Activated T-cell treated with anti-CD3 and anti-CD28 coated beads for 24 hours (primary cell): ENCODE measurements at places on chromosomes 7 and 10.

DNA sequence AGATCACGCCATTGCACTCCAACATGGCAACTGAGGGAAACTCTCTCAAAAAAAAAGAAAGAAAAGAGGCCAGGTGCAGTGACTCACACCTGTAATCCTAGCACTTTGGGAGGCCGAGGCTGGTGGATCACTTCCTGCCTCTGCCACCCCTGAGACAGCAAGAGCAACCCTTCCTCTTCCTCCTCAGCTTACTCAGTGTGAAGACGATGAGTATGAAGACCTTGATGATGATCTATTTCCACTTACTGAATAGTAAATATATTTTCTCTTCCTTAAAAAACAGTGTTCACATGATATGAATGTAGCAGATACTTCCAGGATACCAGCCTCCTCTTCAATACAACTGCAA lies 2.1 kb upstream of the ZKSCAN1 start:
- no peak for DNase-seq

DNA sequence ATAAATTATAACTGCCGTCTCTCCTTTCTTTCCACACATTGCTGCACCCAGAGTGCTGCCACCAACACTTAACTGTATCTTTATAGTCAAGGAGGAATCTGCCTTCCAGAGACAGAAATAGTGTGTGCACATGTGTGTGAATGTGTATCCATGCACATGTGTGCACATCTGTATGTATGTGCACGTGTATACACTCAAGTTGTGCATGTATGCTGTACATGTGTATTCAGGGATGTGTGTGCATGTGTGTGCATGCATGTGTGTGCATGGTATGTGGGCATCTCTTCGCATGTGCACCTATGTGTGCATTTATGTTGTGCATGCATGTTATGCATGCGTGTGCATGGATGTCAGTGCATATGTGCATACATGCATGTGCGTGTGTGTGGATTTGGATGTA lies 253.3 kb downstream of the KLF6 start:
- no peak for DNase-seq

DNA sequence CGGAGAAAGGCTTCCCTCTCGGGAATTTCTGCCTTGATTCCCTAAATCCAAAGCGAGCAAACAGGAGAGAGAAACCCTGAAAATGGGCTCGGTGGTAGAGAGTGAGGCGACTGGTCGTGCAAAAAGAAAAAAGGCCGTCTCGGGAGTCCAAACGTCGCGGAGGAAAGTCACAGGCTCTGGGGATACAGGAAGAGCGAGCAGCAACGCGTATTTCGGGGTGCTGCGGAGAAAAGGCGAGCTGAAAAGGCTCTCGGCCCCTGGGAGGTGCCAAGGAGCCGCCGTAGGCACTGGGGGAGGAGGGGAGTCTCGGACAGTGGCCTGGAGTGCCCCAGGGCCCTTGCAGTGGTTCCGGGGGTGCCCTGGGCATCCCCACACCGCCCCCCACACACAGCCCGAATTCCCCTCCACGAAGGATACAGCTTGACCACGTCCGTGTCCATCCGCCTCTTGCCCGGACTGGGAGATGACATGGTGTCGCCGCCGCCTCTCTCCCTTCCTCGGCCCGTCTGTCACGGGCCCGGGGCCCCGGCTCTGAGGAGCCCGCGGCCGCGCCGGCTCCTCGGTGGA lies 591 bp downstream of the UBE2H start:
- no peak for DNase-seq

DNA sequence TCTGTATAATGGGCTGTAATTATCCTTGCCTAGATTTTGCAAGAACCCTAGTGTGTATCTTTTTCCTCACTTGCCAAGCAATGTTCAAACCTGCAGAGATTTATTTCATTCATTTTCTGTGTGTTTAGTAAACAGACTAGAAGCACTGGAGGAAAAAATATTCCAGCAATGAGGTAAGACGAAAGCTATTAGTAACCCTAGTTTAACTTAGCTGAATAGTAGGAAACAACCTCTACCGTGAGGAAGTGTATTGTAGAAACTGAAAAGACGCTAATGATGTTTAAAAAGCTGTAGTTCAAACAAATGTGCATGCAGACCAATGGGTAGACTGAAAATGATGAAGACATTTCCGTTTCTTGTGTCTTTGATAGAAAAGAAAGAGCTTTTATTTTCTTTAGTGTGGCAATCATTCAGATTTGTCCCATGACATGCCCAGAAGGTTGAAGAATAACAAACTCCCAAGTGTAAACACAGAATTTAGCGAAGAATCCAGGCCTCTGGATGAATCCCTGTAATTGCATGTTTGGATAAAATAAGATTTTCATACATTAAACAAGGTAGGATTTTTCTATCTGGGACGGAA lies 20.7 kb downstream of the CAV1 start:
- no peak for DNase-seq

DNA sequence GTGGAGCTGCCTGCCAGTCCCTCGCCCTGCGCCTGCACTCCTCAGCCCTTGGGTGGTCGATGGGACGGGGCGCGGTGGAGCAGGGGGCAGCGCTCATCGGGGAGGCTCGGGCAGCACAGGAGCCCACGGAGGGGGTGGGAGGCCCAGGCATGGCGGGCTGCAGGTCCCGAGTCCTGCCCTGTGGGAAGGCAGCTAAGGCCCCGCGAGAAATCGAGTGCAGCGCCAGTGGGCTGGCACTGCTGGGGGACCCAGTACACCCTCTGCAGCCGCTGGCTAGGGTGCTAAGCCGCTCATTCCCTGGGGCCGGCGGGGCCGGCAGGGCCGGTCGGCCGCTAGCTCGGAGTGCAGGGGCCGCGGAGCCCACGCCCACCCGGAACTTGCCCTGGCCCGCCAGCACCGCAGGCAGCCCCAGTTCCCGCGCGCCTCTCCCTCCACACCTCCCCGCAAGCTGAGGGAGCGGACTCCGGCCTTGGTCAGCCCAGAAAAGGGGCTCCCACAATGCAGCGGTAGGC lies 565.9 kb upstream of the NRG3 start:
- no peak for DNase-seq

GRCh38 chr7:100680576-100681271 lies 7.2 kb downstream of the GNB2 start:
- DNase-seq: no peak

DNA sequence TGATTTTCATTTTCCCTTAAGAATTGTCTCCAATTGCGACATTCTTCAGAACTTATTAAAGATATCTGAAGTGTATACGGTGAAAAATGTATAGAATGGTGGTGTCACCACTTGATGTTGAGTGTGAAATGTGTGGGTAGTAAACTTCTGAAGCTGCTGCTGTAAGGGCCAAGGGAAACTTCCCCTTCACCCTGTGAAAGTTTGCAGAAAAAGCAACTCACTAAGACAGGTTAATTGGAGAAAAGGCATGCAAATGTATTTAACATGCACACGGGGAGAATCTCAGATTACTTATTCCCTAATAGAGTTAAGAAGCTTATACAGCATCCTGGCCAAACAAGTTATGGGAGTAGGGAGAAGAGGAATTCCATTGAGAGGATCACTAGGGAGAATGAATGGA lies 173.0 kb downstream of the NSUN6 start:
- no peak for DNase-seq

DNA sequence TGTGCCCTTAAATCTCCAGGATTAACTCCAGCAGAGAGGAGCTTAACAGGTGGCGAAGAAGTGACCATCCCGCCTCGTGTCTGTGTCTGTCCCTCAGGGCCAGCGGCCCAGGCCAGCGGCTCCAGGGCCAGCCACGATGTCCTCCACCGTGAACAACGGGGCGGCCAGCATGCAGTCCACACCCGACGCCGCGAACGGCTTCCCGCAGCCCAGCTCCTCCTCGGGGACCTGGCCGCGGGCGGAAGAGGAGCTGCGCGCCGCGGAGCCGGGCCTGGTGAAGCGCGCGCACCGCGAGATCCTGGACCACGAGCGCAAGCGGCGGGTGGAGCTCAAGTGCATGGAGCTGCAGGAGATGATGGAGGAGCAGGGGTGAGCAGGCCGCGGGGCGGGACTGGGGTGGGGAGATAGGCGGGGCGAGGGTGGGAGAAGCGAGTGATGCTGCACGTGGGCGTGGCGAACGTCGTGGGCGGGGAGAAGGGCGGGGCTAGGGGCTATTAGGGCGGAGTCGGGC lies 33.3 kb downstream of the SRRM3 start:
- peak; percentile 79 for DNase-seq

DNA sequence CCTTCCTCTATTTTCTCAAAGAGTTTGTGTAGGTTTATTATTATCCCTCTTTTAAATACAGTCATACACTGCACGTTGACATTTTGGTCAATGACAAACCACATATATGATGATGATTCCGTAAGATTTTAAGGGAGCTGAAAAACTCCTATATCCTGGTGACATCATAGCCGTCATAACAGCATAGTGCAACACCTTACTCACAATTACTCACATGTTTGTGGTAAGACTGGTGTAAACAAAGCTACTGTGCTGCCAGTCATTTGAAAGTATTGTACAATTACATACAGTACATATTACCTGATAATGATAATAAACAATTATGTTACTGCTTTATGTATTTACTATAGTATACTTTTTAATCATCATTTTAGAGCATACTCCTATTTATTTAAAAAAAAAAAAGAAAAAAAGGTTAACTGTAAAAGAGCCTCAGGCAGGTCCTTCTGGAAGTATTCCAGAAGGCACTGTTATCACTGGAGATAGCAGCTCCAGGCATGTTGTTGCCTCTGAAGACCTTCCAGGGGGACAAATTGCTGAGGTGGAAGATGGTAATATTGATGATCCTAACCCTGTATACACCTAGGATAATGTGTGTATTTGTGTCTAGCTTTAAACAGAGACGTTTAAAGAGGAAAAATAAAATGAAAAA lies 123.3 kb upstream of the CDK1 start:
- DNase-seq: no peak

GRCh38 chr7:69643708-69644445 lies 45.6 kb downstream of the AUTS2 start:
- no peak for DNase-seq

DNA sequence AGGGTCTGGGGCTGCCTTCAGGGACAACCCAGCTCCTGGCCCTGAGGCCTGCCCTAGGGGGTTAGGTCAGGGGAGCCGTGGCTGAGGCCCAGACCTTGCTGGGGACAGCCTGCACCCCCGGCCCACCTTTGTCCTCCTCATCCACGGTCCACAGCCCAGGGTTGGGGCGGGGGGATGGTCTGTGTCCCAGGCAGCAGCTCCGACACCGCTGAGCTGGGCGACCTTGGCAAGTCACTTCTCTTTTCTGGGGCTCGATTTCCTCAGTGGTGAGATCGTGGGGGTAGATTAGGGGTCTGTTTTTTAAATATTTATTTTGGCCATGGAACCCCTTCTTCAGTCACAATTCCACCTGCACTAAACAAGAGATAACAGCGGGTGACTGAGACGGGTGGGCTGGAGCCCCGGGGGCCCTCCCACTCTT lies 30.9 kb downstream of the DNAJB12 start:
- no peak for DNase-seq

- DNase-seq: no peak
These were observed 162.6 kb upstream of the AGR3 start for GRCh38 chr7:17044396-17044795.

DNA sequence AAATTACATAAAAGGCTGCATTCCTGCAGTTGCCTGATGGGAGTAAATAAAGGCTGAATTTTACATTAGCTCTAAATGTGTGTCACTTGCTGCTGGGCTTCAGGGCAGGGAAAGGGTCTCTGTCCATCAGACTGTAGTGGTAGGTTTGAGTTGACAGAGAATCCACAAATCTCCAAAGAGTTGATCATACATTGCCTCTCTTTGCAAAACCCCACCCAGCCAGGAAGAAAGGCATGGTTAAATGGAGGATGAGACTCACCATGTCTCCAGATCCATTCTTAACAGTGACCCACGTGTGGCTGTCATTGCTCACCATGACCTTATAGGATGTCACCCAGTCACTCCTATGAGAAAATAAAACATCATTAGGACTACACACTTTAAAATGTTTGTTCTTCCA lies 92.8 kb downstream of the CPXM2 start:
- DNase-seq: no peak

DNA sequence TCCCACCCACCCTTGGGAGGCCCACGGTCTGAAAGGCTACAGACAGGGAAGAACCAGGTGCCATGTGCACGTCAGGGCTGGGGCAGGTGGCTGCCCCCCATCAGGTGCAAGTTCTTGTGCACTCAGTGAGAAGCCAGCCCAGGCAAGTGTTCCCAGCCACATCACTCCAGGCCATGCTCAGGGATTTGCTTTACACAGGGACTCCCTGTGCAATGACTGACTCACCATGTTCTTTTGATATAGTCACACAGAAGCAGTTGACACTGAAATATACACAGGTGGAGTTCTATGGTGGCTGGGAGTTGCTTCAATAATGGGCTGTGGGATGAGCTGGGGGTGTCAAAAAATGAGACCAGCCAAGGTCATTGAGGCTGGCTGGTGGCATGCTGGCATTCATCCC lies 8.0 kb upstream of the CHST15 start:
- no peak for DNase-seq

- DNase-seq: peak; percentile 12
These were observed 45.5 kb downstream of the AOC1 start for GRCh38 chr7:150897502-150898474.

GRCh38 chr7:102935450-102936115 lies 22.8 kb downstream of the LRRC17 start:
- no peak for DNase-seq

GRCh38 chr7:45026984-45027773 lies 27.2 kb downstream of the CCM2 start:
- no peak for DNase-seq

- DNase-seq: no peak
These were observed 106.2 kb downstream of the TWIST1 start for GRCh38 chr7:19011212-19011611.

- no peak for DNase-seq
These were observed 736 bp downstream of the MINDY4 start for GRCh38 chr7:30771880-30772425.

DNA sequence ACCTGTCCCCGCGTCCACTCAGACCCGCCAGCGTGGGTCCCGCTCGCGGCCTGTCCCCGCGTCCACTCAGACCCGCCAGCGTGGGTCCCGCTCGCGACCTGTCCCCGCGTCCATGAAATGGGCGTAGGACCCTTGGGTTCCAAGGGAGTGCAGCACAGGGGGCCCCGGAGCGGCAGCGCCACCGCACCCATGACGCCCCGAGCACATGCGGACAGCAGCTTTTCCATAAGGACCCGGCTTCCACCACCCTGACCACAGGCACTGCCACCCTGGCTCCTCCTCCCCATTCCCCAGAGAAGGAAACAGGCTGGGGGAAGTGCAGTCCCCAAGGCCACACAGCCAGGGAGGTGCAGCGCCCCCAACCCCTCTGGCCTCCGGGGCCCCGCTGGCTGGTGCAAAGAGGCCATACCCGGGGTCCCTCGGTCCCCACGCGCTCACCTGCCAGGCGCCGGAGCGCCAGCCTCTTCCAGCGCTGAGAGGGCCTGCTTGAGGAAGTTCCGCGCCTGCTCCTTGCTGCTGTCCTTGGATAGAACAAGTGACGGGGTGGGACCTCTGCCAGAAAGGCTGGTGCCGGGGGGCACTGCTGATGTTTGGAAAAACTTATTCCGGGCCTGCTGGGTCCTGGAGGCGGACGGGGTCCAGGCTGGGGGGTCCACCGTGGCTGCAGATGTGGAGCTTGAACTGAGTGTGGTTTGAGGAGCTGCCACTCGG lies 14.9 kb downstream of the MICALL2 start:
- DNase-seq: no peak

GRCh38 chr10:52121688-52122087 lies 192.4 kb upstream of the DKK1 start:
- no peak for DNase-seq
